Mesenteric fat pad (tissue), 1 donor: ENCODE measurements at places on chromosomes 4 and X. TPM values are rescaled to one million over a fixed set of nuclear protein-coding genes. Genes with fewer than 3 reads are reported as not detected.

Gene SPANXN4
- total RNA-seq = not detected

Gene NIPAL1
- total RNA-seq = 0.51 TPM

Gene SPANXA2
- total RNA-seq = not detected

Gene SLC9B1
- 0.87 TPM for total RNA-seq

Gene LANCL3
- total RNA-seq = 0.35 TPM

Gene ARHGAP36
- total RNA-seq = not detected

Gene MAGEC1
- not detected for total RNA-seq

Gene TSPAN7
- total RNA-seq = 32.0 TPM

Gene CXCL6
- 0.45 TPM for total RNA-seq

Gene CLNK
- total RNA-seq = not detected

Gene HAND2
- total RNA-seq = 6.3 TPM

Gene RAB9B
- 0.74 TPM for total RNA-seq

Gene MTNR1A
- not detected for total RNA-seq

Gene CTAG2
- not detected for total RNA-seq

Gene CFAP47
- not detected for total RNA-seq

Gene LDB2
- total RNA-seq = 53.2 TPM

Gene CCSER1
- 9.7 TPM for total RNA-seq

Gene JCHAIN
- total RNA-seq = 9.4 TPM

Gene ZAR1
- not detected for total RNA-seq

Gene EOLA1
- 19.8 TPM for total RNA-seq

Gene MAGEE1
- 1.2 TPM for total RNA-seq

Gene AKAP14
- not detected for total RNA-seq

Gene HPGDS
- 4.1 TPM for total RNA-seq

Gene TIMM8A
- 14.7 TPM for total RNA-seq

Gene DRP2
- 0.22 TPM for total RNA-seq

Gene NEXMIF
- 0.51 TPM for total RNA-seq

Gene UVSSA
- 19.0 TPM for total RNA-seq

Gene GPR143
- not detected for total RNA-seq

Gene AMER1
- total RNA-seq = 3.4 TPM

Gene IL9R
- 0.22 TPM for total RNA-seq

Gene ARX
- total RNA-seq = not detected

Gene NUDT10
- not detected for total RNA-seq

Gene MBNL3
- total RNA-seq = 14.6 TPM

Gene CNKSR2
- total RNA-seq = 0.80 TPM

Gene STPG2
- total RNA-seq = 0.19 TPM

Gene RBM47
- 53.3 TPM for total RNA-seq

Gene PWWP3B
- 0.48 TPM for total RNA-seq

Gene IL3RA
- 13.3 TPM for total RNA-seq

Gene MAGEA12
- not detected for total RNA-seq

Gene RGN
- 4.6 TPM for total RNA-seq

Gene SLITRK2
- 0.06 TPM for total RNA-seq

Gene IL15
- 5.1 TPM for total RNA-seq

Gene SUV39H1
- total RNA-seq = 5.1 TPM

Gene CABS1
- not detected for total RNA-seq

Gene TGIF2LX
- not detected for total RNA-seq

Gene S100P
- total RNA-seq = 16.1 TPM

Gene SH2D1A
- 0.55 TPM for total RNA-seq

Gene DIPK2B
- total RNA-seq = 42.8 TPM

Gene P2RY4
- total RNA-seq = 0.42 TPM

Gene RTL5
- 7.5 TPM for total RNA-seq

Gene KDR
- 37.4 TPM for total RNA-seq

Gene MAGEB17
- not detected for total RNA-seq

Gene ART3
- not detected for total RNA-seq

Gene PFKFB1
- 18.5 TPM for total RNA-seq
